ENCODE measurements at places on chromosomes 2 and 18.

DNA sequence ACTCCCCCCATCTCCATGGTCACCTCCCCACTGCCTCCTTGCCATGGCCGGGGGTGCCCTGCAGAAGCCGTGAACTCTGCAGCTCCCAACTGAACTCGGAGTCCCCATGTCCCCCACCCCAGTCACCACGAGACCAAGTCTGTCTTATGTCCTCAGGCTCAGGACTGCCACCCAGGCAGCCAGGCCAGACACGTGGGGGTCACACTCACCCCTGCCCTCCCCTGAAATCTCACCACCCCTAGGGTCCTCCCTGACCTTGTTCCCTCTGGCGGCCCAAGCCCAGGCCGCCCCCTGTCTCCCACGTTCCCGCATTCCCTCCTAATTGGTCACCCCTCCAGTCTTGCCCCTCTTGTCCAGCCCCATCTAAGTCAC lies 11.0 kb downstream of the AQP12A start:
- DNase-seq: no peak

GRCh38 chr2:148305476-148305875 lies 284.6 kb downstream of the MBD5 start:
- peak; percentile 46 for DNase-seq

GRCh38 chr2:169001116-169001815 lies 29.9 kb downstream of the ABCB11 start:
- DNase-seq: no peak

DNA sequence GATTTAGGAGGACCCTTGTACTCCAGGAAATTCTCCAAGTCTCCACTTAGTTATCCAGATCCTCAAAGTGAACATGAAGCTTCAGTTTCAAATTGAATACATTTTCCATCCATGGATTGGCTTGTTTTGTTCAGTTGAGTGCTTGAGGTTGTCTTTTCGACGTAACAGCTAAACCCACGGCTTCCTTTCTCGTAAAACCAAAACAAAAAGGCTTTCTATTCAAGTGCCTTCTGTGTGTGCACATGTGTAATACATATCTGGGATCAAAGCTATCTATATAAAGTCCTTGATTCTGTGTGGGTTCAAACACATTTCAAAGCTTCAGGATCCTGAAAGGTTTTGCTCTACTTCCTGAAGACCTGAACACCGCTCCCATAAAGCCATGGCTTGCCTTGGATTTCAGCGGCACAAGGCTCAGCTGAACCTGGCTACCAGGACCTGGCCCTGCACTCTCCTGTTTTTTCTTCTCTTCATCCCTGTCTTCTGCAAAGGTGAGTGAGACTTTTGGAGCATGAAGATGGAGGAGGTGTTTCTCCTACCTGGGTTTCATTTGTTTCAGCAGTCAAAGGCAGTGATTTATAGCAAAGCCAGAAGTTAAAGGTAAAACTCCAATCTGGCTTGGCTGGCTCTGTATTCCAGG lies at the start of gene CTLA4:
TSS of gene CTLA4 (plus strand) at position 211 of the 640 bp plus-strand sequence. CDS start at position 383, 172 bp downstream.
- DNase-seq: no peak

DNA sequence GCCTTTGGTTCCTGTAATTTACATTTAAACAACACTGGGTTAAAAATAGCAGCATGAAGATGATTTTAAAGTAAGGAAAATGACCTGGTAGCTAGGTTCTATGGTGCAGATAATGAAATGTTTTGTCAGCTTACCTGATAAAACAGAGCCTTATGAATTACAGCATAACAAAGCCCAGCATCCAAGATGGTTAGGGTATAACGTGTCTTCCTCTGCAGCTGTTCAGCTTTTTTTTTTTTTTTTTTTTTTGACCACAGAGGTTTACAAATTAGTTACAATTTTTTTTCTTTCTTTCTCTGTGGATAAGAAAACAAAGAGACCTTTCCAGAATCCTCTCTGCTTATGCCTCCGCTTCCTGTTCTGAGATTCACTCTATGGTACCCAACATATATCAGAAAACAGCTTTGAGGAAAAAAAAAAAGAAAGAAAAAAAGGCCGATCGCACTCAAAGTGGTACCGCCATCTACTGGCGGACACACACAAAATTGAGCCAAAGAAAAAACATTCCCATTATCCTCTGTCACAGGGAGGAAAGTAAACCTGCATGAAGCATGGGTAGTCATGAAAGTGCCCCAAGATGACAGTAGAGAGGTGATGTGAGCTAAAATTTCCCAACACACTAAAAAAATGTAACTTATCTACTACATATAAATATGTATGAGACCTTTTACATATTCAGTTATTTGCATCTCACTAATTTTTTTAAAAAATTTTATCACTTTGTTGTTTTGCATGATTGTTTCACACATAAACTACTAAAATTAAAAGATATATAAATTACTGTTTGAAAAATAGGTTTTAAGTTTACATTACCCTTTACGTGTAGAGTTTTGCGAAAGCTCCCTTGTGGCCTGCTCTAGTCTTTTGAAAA lies at the start of gene SCN3A:
TSS of gene SCN3A (minus strand) at position 362 of the 871 bp plus-strand sequence. CDS start 27,656 bp downstream, outside the sequence.
- DNase-seq: peak; percentile 58

DNA sequence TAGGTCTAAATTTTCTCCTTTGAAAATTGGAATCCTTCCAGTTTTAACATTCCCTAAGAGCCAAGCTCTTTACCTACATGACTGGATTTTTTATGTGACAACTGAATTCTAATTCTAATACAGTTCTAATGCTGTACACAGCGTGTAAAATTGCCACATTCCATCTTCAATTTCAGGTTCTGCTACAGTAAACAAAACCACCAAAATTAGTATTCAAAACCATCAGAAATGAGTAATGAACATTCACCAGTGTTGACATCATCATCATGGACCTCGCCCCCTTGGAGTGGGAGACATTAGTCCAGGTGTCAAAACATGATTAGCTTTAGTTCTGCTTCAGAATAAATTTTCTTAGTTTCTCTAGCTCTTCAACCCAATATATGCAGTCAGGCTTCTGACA lies 133.6 kb downstream of the MBD2 start:
- DNase-seq: no peak

GRCh38 chr2:10912076-10912731 lies 470 bp downstream of the KCNF1 start:
- no peak for DNase-seq

GRCh38 chr2:15363734-15364133 lies 197.4 kb downstream of the NBAS start:
- DNase-seq: no peak

- DNase-seq: no peak
Measured at GRCh38 chr2:217946051-217946450, 56.7 kb downstream of the TNS1 start.

DNA sequence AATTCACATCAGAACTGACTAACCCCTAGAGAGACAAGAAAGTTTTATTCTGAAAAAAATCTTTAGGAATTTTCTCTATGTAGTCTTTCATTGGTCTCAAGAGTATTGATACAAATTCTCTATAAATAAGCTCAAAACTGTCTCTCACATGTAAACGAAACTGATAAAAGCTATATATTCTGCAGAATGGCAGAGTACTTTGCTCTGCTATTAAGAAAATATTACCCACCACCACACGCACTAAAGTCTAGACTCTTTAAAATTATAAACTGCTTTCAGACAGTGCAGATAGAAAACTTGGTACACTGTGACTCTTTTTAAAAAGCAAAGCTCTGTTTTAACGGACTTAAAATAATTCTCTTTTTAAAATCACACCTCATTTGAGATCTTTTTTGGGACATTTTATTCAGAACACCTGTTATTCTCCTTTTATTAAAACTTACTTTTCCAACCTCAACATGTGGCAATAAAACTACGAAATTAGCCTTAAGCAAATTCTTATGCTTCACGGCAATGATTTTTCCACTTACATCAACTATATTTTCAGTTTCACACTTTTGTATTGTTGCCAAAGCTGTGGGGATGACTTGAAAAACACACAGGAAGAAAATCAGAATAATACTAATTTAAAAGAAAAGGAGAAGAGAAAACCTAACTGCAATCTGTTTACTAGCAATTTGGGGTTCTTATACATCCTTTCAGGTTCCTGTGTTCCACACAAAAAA lies 58.0 kb downstream of the CCDC88A start:
- DNase-seq: no peak

DNA sequence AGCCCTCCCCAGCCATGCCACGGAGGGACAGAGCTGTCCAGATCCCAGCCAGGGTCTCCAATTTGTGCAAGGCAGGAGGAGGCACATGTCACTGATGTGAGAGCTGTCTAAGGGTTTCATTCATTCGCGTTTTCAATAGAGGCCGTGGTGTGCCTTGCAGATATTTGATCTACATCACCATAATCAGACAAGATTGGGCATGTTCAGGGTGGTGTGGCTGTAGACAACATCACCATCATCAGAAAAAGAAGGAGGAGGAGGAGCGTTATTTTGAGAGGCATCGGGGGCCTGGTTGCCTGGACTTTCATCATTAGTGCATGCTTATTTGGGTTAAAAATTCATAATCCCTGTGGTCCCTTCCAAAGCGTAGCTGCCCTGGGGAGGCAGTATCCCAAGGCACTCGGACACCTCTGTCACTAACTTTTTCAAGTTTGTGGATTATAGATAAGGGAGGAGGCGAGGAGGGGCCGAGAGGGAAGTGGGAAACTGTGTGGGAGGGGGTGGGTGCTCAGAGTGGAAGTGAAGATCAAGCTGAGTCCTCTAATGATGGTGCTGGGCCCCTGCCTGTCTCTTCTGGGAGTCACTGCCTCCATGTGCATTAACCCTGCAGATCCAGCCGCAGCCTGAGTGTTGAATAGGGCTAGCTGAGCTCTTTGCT lies 194.1 kb downstream of the CTIF start:
- no peak for DNase-seq

DNA sequence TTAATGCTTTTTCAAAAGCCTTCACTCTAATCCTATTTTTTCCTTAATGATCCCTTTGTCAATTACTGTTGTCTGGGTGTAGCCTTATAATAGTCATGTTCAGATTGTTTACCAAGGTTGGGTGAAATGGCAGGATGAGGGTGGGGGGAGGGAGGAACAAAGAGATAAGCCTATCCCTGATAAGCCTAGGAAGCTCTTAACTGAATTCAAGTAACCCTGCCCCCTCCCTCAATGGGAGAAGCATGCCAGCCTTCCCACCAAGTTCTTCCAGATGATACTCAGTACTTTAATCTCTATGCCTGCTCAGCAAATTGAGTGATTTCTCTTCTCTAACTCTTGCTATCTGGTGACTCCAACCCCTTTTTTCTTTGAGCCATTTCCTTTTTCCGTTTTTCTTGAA lies 180.3 kb upstream of the ETAA1 start:
- DNase-seq: no peak

- DNase-seq: no peak
Measured at GRCh38 chr18:79258447-79258846, 137.3 kb upstream of the NFATC1 start.

GRCh38 chr2:72394541-72395070 lies 246.9 kb upstream of the CYP26B1 start:
- DNase-seq: no peak

DNA sequence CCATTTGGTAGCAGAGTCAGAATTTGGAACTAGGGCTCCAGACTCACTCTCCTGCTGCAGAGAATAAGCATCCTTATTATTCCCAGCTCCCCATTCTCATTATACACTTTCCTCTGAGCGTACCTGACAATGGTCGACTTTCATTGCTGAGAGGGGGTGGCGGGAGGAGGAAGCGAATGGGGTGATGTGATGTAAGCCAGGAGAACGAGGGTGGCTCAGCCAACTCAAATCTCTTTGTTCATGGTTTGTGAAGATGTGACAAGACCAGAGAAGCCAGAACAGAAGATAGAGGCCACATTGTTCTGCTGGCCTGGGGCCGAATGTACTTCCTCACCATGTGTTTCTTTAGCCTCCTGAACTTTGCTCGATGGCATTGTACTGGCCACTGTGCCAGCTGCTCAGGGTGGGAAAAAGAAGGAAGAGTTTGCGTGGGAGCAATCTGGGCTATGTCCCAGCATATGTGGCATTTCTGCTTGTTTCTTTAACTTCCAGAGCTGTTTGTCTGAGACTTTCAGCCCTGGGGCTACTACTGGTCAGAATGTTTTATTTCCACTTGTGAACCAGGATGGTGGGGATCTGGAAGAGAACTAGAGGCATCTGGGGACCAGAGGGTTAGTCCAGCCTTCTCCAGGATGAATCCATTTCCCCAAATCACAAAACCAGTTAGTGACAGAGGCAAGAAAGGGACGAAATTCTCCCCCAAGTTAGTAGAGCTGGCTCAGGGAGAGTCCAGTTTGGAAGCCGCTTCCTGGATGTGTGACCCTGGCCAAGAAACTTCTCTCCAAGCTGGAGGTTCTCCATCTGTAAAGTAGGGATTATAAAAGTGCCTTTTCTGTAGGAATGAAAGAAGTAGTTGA lies 62.6 kb downstream of the MOGAT1 start:
- DNase-seq: no peak

DNA sequence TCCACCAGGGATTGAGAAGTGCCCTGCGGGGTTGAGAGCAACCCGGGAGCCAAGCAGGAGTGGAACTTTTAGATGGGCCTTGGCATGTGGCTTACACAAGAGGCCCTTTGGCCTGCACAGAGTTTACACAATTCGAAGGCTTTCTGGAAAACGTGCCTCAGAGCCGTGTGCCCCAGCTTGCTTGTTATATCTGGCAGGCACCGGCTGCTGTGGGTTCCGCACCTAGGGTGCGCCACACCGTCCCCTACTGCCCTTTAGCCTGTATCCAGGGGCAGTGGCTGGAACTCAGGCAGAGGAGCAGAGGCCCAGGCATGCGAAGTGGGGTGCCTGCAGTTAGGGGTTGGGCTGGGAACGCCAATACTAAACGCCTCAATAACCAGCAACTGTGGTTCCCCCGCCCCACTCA lies 32.9 kb upstream of the EDAR start:
- no peak for DNase-seq

DNA sequence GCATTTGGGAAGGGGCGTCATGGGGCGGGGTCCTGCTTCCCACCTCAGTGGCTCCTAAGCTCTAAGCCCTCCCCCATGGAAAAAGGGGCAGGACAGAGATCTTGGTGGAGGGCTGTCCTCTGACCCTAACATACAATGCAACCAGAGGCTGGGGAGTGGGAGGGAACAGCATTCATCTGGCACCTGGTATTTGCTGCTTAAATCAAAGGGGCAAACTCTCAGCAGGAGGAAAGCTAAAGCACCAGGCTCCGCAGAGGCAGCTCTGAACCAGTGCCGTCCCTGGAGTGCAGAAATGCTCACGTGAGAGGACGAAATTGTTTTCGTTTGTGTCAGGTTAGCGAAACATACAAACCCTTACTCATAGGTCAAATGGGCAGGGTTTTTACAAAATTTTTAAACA lies 92.7 kb upstream of the PXDN start:
- DNase-seq: no peak

DNA sequence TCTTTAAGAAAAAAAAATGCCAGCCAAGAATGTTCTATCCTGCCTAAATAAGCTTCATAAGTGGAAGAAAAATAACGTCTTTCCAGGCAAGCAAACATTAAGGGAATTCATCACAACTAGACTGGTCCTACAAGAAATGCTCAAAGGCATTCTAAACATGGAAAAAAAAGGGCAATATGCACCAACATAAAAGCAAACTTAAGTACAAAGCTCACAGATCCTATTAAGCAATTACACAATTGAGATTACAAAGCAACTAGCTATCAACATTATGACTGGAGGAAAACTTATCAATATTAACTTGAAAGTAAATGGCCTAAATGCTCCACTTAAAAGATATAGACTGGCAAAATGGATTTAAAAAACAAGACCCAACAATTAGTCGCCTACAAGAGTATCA lies 240.6 kb upstream of the CTAGE1 start:
- DNase-seq: no peak

GRCh38 chr2:36433311-36434217 lies 78.0 kb downstream of the CRIM1 start:
- DNase-seq: peak; percentile 55

GRCh38 chr18:1018181-1018681 lies 113.6 kb downstream of the ADCYAP1 start:
- peak; percentile 54 for DNase-seq

Measured in NCI-H446 (cell line).